Muscle of back (tissue), 13 donors: ENCODE measurements at places on chromosomes 3 and 15. TPM values are rescaled to one million over a fixed set of nuclear protein-coding genes. Genes with fewer than 3 reads are reported as not detected.

CIAO2A gene
- 47.6 TPM for polyA plus RNA-seq

ECE2 gene
- polyA plus RNA-seq: not detected

WNT5A gene
- polyA plus RNA-seq: 13.8 TPM

FAM3D gene
- polyA plus RNA-seq: not detected

SLC22A14 gene
- 0.22 TPM for polyA plus RNA-seq

TGM5 gene
- 0.04 TPM for polyA plus RNA-seq

SYNPR gene
- not detected for polyA plus RNA-seq

CDHR4 gene
- 0.16 TPM for polyA plus RNA-seq

AHSG gene
- 0.16 TPM for polyA plus RNA-seq

PLCL2 gene
- 9.1 TPM for polyA plus RNA-seq

POPDC2 gene
- polyA plus RNA-seq: 36.1 TPM

NEDD4 gene
- 11.4 TPM for polyA plus RNA-seq

FRMD5 gene
- polyA plus RNA-seq: 0.67 TPM

CCDC9B gene
- 11.6 TPM for polyA plus RNA-seq

ROBO2 gene
- 5.4 TPM for polyA plus RNA-seq
